ENCODE measurements at places on chromosomes 2 and 18.

GRCh38 chr18:79558933-79559416 is 120.6 kb upstream of the CTDP1 start:
- no peak for DNase-seq

DNA sequence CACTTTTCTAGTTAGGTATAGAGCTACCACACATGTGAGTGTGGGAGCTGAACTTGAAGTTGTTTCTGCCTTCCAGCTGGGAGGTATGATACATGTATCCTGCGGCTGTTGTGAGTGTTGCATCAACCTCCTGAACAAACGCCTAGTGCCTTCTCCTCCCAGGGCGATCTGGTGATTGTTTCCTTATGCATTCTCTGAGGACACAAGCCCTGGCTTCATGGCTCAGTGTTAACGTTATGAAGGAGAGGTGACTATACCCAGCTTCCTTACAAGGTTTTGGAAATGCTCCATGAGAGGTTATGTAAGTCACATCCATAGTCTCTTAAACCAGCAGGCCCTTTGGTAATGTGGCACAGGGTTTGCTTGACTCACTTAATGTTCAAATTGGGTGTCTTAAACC is 64.9 kb downstream of the SPRED2 start:
- DNase-seq: peak; percentile 58

- peak; percentile 85 for DNase-seq
These were observed 15.5 kb upstream of the RAB10 start for GRCh38 chr2:26018184-26019055.

GRCh38 chr18:58051765-58052460 is 7.9 kb downstream of the NEDD4L start:
- DNase-seq: no peak

- no peak for DNase-seq
These were observed 43.6 kb downstream of the MAP3K20 start for GRCh38 chr2:173119069-173119807.

- DNase-seq: no peak
These were observed 133.7 kb downstream of the FBXO15 start for GRCh38 chr18:74013955-74014354.

GRCh38 chr18:78688249-78688648 is 291.4 kb upstream of the SALL3 start:
- DNase-seq: no peak

DNA sequence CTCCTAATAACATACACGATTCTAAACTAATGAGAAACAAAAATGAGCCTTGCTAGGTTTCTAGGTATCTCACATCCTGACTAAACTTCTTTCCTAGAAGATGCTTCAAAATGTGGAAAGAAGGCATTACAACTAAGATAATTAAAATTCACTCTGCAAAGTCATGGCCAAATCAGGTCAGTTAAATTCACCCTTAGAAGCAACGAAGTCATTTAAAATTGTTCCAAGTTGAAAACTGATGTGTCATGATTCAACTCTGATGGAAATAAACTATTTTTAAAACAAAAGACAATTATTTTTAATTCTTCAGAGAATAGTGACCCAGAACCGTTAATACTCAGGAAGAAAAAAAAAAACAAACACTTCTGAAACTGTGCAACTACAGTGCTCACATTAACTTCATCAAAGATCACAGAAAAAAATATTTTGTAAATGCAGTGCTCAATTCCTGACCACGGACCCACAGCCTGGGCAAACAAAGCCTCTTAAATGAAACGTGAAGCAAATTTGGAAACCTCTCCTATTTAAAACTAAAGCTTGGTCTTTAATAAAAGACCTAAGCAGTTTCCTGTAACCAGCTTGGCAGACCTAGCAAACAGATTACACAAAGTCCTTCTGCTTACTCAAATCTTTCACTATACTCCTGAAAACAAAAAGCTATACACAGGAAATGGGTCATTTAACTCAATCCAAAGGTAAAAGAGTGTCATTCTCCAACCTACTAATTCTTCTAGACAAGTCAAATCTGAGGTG is 39.0 kb downstream of the CHN1 start:
- no peak for DNase-seq

DNA sequence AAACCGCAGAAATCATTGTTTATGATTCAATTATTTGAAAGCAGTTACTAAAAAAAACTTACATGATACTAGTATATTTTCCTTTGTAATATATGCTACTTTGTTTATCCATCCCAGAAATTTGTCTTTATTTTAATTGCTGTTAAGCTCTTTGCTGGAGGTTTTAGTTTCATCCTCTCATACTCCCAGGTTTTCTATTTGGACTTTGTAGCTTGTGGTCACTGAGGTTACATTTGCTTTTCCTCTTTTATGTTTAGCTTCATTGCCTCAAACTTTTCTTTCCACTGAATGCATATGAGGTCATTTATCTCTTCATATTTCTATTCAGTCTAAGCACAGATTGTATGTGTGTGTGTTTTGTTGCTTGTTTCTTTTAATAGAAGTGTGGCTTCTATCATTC is 89.9 kb downstream of the ERBB4 start:
- no peak for DNase-seq

DNA sequence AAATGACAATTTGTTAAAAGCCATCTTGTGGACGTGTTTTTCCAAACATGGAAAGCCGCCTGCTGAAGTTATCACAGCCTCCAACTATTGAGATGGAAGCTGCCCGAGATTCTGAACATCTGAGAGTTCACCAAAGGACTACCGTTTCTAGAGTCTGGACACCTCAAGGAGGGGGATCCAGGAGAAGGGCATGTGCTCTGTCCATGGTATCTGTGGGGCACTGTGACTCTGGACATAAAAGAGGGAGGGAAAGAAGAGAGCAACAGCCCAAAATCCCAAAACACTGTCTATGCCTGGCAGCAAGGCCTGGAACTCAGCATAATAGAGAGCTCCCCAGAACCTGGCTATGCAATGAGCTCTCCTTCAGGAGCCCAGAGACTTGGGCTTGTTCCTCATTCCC is 319.9 kb downstream of the EN1 start:
- no peak for DNase-seq

- DNase-seq: no peak
These were observed 53.1 kb upstream of the TPO start for GRCh38 chr2:1360144-1360543.

DNA sequence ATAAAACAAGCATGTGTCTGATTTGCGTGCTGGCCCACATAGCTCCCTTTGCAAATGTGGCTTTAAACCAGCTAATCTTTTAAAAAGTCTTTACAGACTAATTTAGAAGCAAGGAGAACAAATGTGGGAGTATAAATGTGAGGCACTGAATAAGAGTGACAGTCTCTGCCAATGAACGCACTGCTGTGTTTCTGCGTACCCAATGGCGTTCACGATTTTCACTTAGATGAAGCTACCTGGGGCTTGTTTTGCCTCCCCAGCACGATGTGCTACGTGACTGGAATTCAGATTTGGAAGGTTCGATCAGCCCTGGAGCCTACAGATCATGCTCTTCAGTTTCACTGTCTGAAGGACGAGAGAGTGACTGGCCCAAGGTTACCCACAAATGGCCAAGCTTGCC is 10.8 kb upstream of the CRACDL start:
- DNase-seq: no peak

DNA sequence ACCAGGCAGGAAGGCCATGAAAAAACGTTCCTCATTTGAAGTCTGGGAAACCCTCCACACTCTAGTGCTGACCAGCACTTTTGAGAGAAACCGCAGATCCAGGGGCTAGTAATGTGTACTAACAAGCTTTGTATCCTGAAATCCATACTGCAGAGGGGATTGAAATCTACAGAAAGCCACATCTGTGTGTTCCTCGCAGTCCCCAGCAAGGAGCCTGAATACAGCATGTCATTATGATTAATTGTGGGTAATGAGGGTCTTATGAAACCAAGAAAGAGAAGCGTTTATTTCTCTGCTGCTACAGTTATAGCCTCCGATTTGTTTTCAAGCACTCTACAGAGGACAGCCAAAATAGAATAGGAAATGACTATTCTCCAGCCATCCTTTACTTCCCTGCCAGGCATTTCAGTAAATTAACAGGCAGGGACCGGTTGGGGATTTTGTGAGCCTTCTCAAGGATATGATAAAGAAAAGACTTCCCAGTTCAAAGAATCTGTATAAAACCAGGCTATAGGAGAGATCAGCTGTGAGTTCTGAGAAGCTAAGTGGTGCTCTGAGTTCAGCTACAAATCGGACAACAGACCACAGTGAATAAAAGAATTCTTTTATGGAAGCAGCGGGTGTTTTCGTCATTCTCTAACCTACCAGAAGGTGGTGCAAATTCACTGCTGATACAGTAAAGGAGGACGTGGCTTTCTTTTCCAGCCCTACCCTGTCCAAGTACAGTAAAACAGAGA is 133.4 kb downstream of the INSIG2 start:
- peak; percentile 56 for DNase-seq

GRCh38 chr18:21112543-21113105 is 1.0 kb upstream of the ROCK1 start:
- DNase-seq: no peak
